Myometrial cell (primary cell): ENCODE measurements at places on chromosomes 2 and 18. TPM values are rescaled to one million over a fixed set of nuclear protein-coding genes. Genes with fewer than 3 reads are reported as not detected.

Gene MDH1B
- 0.29 and 0.53 TPM in 2 replicates for total RNA-seq

Gene GAREM1
- 0.89 and 1.7 TPM in 2 replicates for total RNA-seq

Gene ANKRD36
- 3.7 and 4.8 TPM in 2 replicates for total RNA-seq

Gene SLC4A3
- 5.5 and 5.7 TPM in 2 replicates for total RNA-seq

Gene ACP1
- total RNA-seq, result 73.8 and 89.3 TPM in 2 replicates

Gene CROCC2
- 0.35 TPM in 1 of 2 replicates, not detected in the other for total RNA-seq

Gene TEX44
- total RNA-seq, result not detected in 2 replicates

Gene RNF152
- 2.1 and 4.3 TPM in 2 replicates for total RNA-seq

Gene CNRIP1
- total RNA-seq, result 30.8 and 44.7 TPM in 2 replicates

Gene LINC00305
- not detected in 2 replicates for total RNA-seq

Gene EPB41L3
- not detected in 2 replicates for total RNA-seq

Gene GNAL
- total RNA-seq, result 0.29 TPM in 1 of 2 replicates, not detected in the other

Gene KLHL30
- total RNA-seq, result not detected in 2 replicates

Gene DPP4
- total RNA-seq, result 23.9 and 26.9 TPM in 2 replicates

Gene ALK
- not detected in 2 replicates for total RNA-seq

Gene EMILIN1
- total RNA-seq, result 397 and 406 TPM in 2 replicates

Gene ADAM23
- 2.7 and 4.0 TPM in 2 replicates for total RNA-seq

Gene SPP2
- total RNA-seq, result not detected in 2 replicates

Gene LRP2
- not detected in 2 replicates for total RNA-seq

Gene CHST9
- total RNA-seq, result not detected in 2 replicates

Gene IL1F10
- not detected in 2 replicates for total RNA-seq

Gene DRC1
- 0.58 TPM in 1 of 2 replicates, not detected in the other for total RNA-seq

Gene STAT4
- 0.53 TPM in 1 of 2 replicates, not detected in the other for total RNA-seq

Gene SCN7A
- not detected in 2 replicates for total RNA-seq

Gene ALPG
- total RNA-seq, result not detected in 2 replicates

Gene PTH2R
- total RNA-seq, result not detected in 2 replicates

Gene CD28
- under 0.01 TPM in 1 of 2 replicates, not detected in the other for total RNA-seq

Gene GULP1
- 25.5 and 26.2 TPM in 2 replicates for total RNA-seq

Gene EVA1A
- total RNA-seq, result 14.5 and 19.0 TPM in 2 replicates

Gene GCG
- total RNA-seq, result not detected in 2 replicates

Gene ANKRD53
- total RNA-seq, result 3.2 TPM in 1 of 2 replicates, not detected in the other

Gene SAG
- total RNA-seq, result not detected in 2 replicates

Gene INHA
- not detected in 2 replicates for total RNA-seq

Gene C1GALT1C1L
- 0.86 and 3.9 TPM in 2 replicates for total RNA-seq

Gene CAPN14
- total RNA-seq, result under 0.01 TPM in 2 replicates

Gene ZDBF2
- total RNA-seq, result 4.4 and 4.9 TPM in 2 replicates

Gene GPC1
- total RNA-seq, result 137 and 142 TPM in 2 replicates

Gene EHD3
- 19.9 and 23.6 TPM in 2 replicates for total RNA-seq

Gene MOCOS
- total RNA-seq, result 1.2 and 1.7 TPM in 2 replicates

Gene UNC80
- not detected in 2 replicates for total RNA-seq

Gene ASPRV1
- total RNA-seq, result under 0.01 and 0.18 TPM in 2 replicates

Gene IL1B
- 0.18 TPM in 1 of 2 replicates, not detected in the other for total RNA-seq

Gene TMEM37
- total RNA-seq, result 3.2 and 4.1 TPM in 2 replicates

Gene C2orf92
- 0.35 and 0.58 TPM in 2 replicates for total RNA-seq

Gene DQX1
- total RNA-seq, result 0.58 TPM in 1 of 2 replicates, not detected in the other

Gene TPRKB
- 38.3 and 47.6 TPM in 2 replicates for total RNA-seq

Gene SOCS6
- total RNA-seq, result 19.9 and 21.6 TPM in 2 replicates

Gene RAX
- not detected in 2 replicates for total RNA-seq

Gene GTF3C2
- 50.5 and 53.7 TPM in 2 replicates for total RNA-seq
